ENCODE measurements at places on chromosomes 3 and 15. TPM values are rescaled to one million over a fixed set of nuclear protein-coding genes. Genes with fewer than 3 reads are reported as not detected.

DNA sequence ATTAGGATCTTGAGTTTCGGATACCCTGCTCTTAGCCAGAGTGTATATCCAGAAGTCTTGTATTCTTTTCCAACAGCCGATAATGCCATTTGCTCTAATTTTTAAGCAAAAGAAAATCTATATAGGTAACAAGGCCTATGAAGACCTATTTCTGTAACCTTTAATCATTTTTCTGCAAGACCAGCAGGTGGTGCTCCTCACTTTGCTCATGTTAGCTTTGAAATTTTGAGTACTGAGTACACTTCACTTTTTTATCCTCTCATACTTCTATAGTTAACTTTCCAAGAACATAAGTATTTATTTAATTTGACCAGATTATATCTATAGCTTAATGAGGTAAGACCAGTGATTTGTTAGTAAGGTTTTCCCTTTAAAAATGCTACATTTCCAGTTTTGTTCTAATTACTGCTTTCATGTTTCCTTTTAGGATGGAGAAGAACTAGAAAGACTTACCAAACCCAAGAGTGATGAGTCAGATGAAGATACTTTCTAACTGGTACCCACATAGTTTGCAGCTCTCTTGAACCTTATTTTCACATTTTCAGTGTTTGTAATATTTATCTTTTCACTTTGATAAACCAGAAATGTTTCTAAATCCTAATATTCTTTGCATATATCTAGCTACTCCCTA lies 20.5 kb downstream of the SLC35A5 start:
- DNase-seq = peak; percentile 14
- H3K27ac ChIP-seq = no peak overlapping the region
- H3K4me3 ChIP-seq = no peak overlapping the region
- H3K36me3 ChIP-seq = peaks cover 72% of the 10 kb centered on the region
- H3K27me3 ChIP-seq = no peaks in the 10 kb centered on the region

DNA sequence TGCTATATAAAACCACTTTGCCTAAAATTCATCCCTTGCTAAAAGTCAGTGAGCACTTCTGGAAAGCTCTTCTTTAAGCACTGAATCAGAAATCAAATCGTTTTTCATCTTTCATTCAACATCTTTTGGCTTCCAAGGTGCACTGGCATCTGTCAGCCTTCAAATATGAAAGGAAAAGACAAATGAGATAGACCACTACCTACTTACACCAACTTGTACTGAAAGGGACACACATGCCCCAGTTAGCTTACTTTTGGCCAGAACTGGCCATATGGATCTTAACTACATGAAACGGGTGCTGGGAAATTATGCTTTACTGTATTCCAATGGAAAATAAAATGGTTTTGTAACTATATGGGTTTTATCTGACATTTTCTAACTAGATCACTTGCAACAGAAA lies 332.0 kb upstream of the ARPP21 start:
- no peaks in the 10 kb centered on the region for H3K36me3 ChIP-seq
- H3K4me1 ChIP-seq = no peaks in the 10 kb centered on the region
- no peak for DNase-seq
- H3K4me3 ChIP-seq = no peak overlapping the region

- no peaks in the 10 kb centered on the region for H3K36me3 ChIP-seq
- H3K27me3 ChIP-seq = no peaks in the 10 kb centered on the region
- no peak overlapping the region for H3K27ac ChIP-seq
- H3K4me1 ChIP-seq = no peaks in the 10 kb centered on the region
These were observed 22.6 kb downstream of the USP50 start for GRCh38 chr15:50523851-50524251.

DNA sequence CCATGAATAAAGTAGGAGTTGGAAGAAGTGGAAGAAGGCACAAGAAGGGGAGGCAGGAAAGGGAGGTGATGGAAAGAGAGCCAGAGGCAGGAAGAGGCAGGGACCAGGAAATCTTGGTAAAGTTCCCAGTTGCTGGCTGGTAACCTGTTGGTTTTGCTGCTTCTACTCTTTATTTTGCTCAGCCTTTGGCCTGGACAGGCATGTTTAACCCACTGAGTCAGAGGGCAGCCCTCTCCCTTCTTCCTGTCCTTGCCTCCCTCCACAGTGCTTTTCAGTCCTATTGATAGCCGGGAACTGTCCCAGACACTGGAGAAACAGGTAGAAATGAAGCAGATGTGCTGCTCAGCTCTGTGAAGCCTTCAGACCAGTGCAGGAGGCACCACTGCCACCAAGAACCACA lies 43.4 kb upstream of the APEH start:
- H3K27me3 ChIP-seq = no peaks in the 10 kb centered on the region
- no peaks in the 10 kb centered on the region for H3K4me1 ChIP-seq
- no peak overlapping the region for H3K27ac ChIP-seq

- DNase-seq = no peak
- no peak overlapping the region for H3K4me3 ChIP-seq
These were observed 16.8 kb upstream of the CLDN16 start for GRCh38 chr3:190371152-190371551.

Gene STXBP5L
- polyA plus RNA-seq = 0.03 TPM

Gene STRIT1
- not detected for polyA plus RNA-seq

Gene CADM2
- 0.60 TPM for polyA plus RNA-seq

Gene KIF23
- 23.3 TPM for polyA plus RNA-seq

Gene EAF2
- polyA plus RNA-seq = 0.85 TPM

- H3K4me3 ChIP-seq = no peak overlapping the region
- H3K27me3 ChIP-seq = no peaks in the 10 kb centered on the region
- H3K36me3 ChIP-seq = no peaks in the 10 kb centered on the region
- no peak overlapping the region for H3K27ac ChIP-seq
- peaks cover 10% of the 10 kb centered on the region for H3K4me1 ChIP-seq
These were observed 65.0 kb downstream of the CCNL1 start for GRCh38 chr3:157094751-157095480.

DNA sequence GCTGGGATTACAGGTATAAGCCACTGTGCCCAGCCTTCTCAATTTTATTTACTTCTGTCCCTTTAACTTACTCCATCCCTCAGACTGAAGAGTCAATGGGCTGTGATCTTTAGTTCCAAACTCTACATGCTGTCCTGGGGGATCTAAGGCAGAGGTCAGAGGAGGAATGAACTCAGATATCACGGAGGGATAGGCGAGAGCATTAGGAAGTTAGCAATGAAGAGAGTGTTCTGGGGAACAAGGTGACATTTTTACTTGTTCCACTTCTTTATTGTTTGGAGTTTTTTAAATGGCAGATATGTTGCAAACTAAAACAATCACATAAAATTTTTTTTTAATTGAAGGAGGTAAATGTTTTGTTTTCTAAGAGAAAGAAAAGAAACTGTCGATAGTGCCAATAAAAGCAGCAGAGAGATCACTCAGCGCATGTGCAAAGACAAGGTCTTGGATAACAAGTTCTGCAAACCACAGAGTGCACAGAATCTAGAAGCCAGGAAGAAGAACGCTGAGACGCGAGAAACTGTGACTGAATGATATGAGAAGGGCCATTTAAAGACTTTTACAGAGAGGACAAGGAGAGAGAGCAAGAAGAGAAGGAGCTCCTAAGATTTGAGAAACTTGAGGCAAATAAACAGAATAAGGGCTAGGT lies 10.8 kb upstream of the CA12 start:
- H3K4me1 ChIP-seq = 0 out of 2 replicates have a peak, but pooled peaks cover 3% of the 10 kb centered on the region
- H3K27ac ChIP-seq = no peak overlapping the region
- H3K36me3 ChIP-seq = no peaks in the 10 kb centered on the region
- no peak for DNase-seq
- no peak overlapping the region for H3K4me3 ChIP-seq

Gene ATP2B2
- polyA plus RNA-seq = 0.05 TPM

GRCh38 chr3:120017692-120018091 lies 76.6 kb downstream of the GSK3B start:
- no peak overlapping the region for H3K4me3 ChIP-seq
- H3K4me1 ChIP-seq = peaks cover 3% of the 10 kb centered on the region
- no peaks in the 10 kb centered on the region for H3K27me3 ChIP-seq
- no peak overlapping the region for H3K27ac ChIP-seq

DNA sequence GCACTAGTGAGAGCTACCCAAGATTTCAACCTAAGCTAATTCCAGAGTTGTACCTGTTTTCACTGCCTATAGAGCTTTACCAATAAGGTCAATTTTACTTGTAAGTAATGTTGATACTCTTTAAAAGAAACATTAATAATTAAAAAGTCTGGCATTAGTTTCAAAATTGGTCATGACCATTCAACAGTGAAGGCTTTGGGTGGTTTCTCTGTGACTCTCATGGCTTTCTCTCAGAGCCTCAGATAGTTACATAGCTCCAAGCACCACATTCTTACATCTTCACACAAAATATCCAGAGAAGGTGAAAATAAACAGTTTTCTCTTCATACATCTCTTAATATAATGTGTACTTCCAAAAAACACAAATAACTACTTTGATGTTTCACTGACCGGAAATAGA lies 61.5 kb upstream of the TCF12 start:
- DNase-seq = no peak
- H3K4me3 ChIP-seq = no peak overlapping the region
- no peaks in the 10 kb centered on the region for H3K36me3 ChIP-seq
- H3K4me1 ChIP-seq = no peaks in the 10 kb centered on the region
- H3K27ac ChIP-seq = no peak overlapping the region

Gene GOLGA8S
- polyA plus RNA-seq = 0.02 TPM

Measured in SK-N-SH (cell line).